GOT3 (cell line): ENCODE measurements at places on chromosomes 2 and 18.

DNA sequence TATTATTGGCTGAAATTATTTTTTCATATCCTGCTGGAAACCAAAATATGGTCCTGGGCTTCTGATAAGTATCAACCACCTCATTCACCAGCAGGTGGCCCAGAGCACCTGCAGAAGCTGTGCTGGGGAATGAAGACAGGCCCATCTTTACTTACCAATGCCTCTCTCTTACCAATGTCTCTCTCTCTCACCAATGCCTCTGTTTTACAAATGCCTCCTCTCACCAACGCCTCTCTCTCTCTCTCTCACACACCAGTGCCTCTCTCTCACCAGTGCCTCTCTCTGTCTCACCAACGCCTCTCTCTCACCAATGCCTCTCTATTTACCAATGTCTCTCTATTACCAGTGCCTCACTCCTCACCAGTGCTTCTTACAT lies 2.3 kb upstream of the MAL start:
- DNase-seq, result no peak

- no peak for DNase-seq
Observed at GRCh38 chr2:128637481-128638155, 318.9 kb upstream of the HS6ST1 start.

DNA sequence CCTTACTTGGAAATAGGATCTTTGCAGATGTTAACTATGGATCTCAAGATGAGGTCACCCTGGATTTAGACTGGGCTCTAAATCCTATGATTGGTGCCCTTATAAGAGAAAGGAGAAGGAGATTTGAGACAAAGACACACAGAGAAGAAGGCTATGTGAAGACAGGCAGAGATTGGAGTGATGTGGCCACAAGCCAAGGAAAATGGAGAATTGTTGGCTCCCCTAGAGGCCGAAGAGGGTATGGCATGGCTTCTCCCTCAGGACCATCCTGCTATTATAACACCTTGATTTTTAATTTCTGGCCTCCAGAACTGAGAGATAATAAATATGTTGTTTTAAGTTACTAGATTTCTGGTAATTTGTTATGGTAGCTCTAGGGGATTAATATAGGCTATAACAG lies 7.6 kb downstream of the CYBRD1 start:
- no peak for DNase-seq

- no peak for DNase-seq
Observed at GRCh38 chr2:38108907-38109731, 33.2 kb upstream of the CYP1B1 start.

DNA sequence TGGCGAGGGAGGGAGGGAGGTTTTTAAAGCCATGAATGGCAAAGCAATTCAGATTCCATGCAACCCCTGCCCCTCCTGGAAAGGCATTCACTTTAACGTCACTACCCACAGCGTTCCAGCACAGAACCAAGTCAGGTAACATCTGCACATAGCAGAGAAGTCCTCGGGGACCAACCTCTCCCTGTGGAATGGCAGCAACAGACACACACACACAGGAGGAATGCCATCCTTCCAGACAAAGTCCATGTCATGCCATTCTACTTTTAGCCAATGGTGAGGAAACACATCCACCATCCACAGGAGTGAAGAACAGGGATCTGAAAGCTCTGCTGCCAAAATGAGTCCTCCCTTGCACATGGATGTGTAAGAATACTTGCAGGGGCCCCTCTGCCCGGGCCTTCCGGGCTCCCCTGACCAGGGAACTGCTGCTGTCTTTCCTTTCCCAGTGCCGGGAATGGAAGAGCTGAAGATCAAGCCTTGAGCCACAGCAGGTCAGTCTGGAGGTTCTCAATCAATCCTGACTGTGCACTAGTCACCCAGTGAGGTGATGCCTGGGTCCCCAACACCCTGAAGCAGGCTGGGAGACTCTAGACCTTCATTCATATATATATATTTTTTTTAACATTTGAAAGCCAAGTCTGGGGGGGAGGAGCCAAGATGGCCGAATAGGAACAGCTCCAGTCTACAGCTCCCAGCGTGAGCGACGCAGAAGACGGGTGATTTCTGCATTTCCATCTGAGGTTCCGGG lies 63.7 kb downstream of the UXS1 start:
- no peak for DNase-seq

DNA sequence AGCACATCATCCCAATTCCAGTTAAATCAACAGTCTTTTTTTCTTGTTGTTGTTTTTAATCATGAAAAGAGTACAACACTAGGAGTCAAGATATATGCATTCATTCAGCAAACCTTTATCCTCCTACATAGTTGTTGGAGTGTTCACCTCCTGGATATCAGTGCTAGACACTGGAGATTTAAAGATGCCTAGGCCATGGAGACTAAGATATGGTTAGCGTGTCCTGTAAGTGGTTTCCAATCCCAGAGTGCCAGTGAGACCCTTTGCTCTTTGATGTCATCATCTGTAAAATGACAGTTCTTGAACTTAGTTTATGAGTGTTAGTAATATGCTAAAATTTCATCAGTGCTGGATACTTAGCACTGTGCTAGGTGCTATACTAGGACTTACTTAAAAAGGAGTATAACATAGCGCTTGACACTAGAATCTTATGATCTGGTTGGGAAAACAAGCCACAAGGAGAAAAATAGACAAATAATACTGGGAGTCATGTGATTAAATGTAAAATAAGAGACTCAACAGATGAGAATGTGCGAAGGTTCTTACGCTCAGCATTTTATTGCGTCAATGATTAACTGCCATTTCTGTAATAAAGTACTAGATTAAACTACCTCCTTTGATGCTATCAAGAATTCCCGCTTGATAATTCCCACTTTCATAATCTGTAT lies 31.5 kb downstream of the BABAM2 start:
- no peak for DNase-seq

- DNase-seq, result no peak
Observed at GRCh38 chr18:28390022-28390421, 213.1 kb upstream of the CDH2 start.

DNA sequence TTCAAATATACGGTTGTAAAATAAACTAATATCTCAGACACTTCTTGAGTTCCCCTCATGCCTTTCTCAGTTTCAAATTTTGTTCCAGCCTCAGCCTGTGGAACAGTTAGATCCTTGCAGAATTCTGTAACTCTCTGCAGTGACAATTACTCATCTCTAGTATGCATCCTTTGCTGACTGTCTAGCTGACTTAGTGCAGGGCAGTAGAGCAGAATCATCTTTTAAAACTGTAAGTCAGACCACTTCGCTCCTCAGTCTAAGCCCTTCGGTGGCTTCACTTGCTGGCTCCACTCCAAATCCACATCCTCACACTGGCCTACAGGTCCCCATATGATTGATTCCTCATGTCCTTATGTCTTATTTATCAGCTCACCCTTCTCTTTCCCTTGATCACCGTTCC lies 164.1 kb upstream of the ZSWIM2 start:
- no peak for DNase-seq

DNA sequence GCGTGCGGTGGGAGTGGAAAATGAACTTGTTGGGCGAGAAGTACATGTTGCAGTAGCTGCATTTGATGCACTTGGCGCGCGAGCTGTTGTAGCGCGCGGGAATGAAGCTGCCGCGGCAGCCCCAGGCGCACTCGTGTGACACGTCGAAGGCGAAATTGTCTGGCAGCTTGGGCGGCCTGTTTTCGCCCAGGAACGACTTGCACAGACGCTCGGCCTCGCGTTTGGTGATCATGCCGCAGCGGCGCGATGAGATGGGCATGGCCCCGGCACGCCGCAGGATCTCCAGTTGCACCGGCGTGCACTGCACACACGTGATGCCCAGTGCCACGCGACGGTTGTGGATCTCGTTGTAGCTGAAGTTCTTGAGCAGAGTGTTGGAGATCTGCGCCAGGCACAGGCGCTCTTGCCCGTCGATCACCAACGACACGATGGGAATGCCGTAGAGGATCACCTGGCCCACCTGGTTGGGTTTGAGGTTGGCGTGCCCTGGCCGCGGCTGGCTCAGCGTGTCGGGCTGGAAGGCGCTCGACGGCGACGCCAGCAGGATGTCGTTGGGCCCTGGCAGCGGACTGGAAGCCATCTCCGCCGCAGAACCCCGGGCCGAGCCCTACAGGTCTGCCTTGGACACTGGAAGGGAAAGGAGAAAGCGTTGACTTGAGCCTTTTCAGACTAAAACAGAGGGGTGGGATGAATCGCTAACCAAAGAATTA lies 2.7 kb downstream of the SKOR2 start:
- DNase-seq, result no peak

DNA sequence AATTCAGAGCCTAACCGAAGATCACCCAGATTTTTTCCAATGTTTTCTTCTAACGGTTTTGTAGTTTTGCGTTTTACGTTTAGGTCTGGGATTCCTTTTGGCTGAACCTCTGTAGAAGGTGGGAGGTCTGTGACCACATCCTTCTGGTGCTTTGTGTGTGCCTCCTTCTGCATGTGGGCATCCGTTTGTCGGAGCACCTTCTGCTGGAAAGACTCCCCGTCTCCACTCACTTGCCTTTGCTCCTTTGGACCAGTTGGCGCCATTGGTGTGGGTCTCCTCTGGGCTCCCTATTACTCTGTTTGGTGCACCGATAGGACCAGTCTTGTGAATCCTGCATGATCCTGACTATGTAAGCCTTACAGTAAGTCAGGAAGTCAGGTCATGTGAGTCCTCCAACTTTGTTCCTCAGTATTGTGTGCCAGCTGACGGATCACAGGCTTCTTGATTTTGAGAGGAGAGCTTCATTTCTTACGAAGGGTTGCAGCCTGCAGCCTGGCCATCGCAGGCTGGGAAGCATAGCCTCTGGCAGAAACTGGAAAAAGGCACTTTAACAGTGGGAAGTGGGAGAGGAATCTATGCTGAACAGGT lies 13.6 kb downstream of the AQP12A start:
- no peak for DNase-seq

DNA sequence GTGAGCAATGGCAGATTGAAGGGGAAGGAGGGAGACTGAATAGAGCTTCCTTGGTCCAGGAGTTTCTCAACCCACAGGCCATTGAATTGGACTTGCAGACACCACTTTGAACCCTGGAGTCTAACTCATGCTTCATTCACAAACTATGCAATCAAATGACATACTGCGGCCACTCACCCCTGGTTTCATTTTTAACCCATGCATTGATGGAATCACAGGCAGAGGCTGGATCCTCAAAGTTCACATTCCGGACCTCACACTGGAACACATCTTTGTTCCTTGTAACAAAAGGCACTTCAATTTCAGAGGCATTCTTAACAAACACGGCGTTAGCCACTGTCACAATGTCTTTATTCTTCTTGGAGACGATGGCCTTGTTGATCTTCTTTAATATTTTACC lies 40.7 kb downstream of the MRPL44 start:
- no peak for DNase-seq

GRCh38 chr2:36770542-36771287 lies 74.2 kb downstream of the VIT start:
- no peak for DNase-seq

DNA sequence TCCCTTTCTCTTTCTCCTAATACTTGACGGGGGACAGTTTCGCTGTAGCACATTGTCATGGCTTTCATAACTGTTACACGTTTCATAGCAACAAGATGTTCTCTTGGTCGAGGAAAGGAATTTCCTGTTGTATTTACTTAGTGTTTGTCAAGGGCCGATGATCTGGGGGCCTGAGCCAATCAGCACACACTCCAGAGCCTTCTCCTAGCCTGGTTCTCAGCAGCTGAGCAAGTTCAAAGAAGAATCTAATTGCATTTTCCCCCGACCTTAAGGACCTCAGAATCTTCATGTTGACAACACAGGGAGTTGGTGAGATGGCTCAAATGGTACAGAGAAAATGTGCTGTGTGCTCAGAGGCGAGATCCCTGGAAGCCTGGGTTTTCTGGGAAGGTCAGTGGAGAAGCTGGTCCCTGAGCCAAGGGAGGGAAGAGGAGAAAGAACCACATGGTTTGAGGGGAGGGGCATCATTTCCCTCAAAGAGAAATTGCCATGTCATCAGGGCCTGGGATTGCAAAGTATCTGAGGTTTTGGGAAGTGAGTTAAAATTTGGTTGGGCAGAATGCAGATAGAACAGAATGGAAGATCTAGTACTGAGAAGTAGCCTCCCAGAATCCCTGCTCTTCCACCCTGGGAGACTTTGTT lies 76.9 kb upstream of the AGAP1 start:
- DNase-seq, result no peak

DNA sequence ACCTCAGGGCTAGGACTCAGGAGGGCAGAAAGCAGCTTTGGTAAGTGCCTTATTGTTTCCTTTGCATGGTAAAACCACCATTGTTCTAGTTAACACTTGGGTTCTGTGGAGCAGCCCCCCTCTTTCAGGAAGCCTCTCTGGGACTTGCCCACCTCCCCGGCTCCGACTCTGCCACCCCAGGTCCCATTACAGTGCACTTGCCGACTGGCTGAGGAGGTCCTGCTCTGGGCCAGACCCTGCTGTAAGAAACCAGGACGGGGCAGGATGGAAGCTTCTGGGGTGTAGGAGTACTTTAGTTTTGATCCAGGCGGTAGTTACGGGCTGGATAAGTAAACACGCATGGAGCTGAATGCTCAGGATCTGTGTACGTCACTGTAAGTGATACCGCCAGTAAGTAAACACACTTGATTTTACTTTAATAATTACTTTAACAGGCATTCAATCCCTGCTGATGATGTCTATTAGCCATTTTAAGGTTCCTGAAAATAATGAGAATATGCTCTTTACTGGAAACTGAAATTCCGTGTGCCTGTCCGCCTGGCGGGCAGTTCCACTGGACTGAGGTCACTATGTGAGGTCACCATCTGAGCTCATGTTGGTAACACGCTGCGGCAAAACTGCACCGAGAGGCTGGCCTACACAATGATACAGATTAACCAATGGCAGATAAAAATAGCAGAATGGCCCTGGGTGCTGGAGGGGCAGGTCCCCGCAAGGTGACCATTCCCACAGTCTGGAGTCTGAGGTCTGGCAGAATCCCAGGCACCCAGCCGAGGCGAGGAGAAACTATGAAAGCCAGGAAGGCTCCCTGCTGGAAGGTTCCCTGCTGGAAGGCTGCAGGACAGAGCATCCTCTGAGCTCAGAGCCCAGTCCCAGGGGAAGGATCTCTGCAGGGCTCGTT lies 25.2 kb downstream of the HS1BP3 start:
- DNase-seq, result no peak

- DNase-seq, result no peak
Observed at GRCh38 chr2:220220009-220220408, 592.6 kb downstream of the SLC4A3 start.

GRCh38 chr2:150424406-150424805 lies 63.1 kb downstream of the RND3 start:
- DNase-seq, result no peak
